ENCODE measurements at places on chromosomes 13 and 19.

GRCh38 chr13:20389696-20390525, 135.7 kb downstream of the CRYL1 start:
- no peak for DNase-seq

- no peak for DNase-seq
These were observed 344.1 kb downstream of the RFC3 start for GRCh38 chr13:34161931-34162543.

DNA sequence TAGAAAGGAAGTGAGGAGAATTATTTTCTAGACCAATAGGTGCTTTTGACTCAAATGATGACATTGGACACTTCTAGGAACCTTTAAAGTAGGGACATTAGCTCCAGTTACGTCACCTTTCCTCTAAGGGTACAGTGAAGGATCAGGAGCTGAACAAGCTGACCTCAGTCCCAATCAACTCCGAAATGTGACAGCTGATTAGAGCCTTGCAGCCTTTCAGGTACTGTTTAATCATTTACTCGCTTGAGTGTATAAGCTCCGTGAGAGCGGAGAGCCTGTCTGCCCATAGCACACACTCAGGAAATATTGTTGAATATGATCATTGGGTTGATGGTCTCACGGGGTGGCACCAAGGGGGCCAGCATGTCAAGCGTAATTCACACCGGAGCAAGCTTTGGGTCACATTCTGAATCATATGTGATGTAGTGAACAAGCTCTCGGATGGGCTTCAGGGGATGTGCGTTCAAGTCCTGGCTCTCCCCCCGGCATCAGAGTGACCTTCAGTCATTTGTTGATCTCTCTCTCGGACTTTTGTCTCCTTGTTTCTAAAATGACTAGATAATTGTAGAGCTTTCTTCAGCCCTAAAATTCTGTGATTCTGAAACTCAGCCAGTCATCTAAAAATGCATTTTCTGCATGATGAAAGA, 141.9 kb downstream of the ZIC5 start:
- DNase-seq: no peak

DNA sequence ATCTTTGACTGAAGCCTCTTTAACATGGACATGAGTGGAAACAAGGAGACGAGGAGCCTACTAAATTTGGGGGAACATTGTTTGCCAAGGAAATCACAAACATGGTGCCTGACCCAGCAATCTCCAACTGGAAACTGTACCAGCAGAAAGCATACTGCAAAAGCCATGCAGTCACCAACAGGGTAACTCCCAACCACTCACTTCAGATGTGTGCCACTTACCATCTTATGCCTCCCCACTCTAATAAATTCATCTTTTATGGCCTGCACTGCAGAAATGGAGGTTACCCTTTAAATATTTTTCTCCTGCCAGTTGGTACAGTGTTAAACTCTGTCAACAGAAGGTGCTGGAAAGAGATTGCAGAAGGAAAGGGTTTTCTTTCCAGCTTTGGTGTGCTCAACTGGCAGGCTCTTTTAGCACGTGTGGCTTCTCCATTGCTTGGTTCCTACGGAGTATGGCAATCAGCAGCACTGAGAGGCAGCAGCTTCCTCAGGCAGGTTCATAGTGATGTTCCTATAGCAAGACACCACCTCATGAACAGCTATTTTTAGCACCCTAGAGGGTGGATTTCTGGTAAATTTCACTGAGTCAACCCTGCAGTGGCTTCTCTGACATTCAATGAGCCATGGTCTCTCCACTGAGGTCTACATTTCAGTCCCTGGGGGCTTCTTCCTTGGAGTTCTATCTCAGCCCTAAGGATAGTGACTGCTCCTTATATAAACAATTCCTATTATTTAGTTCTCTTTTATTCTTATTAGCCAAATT, 21.4 kb downstream of the MIR17HG start:
- no peak for DNase-seq

GRCh38 chr13:92510416-92510815, 716.2 kb upstream of the GPC6 start:
- DNase-seq: no peak

GRCh38 chr19:16001481-16002312, 52.9 kb downstream of the OR10H4 start:
- peak; percentile 66 for DNase-seq

DNA sequence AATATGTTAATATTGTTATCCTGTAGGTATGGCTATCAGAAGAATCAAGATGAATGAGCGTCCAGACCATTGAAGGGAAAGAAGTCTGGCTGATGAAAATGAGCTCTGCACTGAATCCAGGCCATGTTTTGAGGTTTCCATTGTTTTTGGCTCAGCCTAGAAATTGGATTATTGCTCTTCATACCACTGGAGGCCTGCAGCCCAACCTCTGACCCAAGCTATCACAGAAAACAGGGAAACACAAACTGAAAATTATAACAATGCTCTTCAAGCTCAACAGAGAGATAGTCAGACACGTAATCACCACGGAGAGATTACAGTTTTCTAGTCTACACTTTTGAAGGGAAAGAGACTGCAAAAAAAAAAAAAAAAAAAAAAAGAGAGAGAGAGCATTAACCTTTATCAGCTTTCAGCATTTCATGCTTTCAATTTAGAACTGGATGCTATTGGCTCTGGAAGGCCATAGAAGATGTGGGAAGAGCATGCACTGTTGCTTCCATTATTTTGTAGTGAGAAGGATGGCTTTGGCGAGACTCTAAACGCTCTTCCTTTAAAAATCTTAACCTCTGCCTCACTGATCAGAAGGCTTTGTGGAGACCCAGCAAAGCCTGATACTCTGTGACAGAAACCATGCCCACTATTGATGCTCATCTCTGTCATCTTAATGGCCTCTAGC, 10.8 kb downstream of the EDNRB start:
- no peak for DNase-seq

DNA sequence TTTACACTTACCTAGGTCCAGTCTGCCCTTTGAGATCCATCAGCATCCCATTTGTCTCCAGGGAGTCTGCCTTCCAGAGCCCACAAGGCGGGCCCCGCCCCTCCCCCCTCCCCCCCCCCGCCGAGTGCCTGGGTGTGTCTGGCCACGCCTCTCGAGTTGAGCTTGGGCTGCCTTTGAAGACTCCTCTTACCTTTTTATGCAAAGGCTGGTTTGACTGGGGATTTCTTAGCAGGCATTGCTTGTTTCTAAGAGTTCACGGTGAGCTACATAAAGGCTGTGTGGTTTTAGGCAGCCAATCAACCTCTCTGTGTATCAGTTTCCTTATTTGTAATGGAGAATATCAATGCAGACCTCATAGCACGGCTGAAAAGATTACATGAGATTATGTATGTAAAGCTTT, 11.3 kb downstream of the GPR12 start:
- DNase-seq: no peak

GRCh38 chr19:31781542-31781941, 432.3 kb upstream of the TSHZ3 start:
- DNase-seq: no peak

GRCh38 chr13:40119852-40120251, 464.4 kb downstream of the COG6 start:
- DNase-seq: no peak

GRCh38 chr19:1250437-1251260, 2.3 kb downstream of the MIDN start:
- peak; percentile 74 for DNase-seq

DNA sequence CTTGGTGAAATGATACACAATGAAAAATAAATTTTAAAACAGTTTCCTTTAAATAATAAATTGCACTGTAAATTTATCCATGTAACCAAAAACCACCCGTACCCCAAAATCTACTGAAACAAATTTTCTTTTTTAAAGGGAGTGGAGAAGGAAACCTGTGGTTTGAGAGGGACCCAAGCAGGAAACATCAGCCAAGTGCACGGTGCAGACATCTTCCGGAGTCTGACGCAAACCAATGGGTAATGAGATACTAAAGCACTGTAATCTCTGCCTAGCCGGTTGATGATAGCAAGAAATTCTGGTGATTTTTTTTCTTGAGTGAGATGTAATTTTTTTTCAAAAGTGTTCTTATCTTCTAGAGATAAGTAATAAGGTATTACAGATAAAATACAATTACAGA, 115.4 kb downstream of the ABCC4 start:
- DNase-seq: peak; percentile 71

- no peak for DNase-seq
These were observed 25.6 kb downstream of the IPO5 start for GRCh38 chr13:97979051-97979450.

DNA sequence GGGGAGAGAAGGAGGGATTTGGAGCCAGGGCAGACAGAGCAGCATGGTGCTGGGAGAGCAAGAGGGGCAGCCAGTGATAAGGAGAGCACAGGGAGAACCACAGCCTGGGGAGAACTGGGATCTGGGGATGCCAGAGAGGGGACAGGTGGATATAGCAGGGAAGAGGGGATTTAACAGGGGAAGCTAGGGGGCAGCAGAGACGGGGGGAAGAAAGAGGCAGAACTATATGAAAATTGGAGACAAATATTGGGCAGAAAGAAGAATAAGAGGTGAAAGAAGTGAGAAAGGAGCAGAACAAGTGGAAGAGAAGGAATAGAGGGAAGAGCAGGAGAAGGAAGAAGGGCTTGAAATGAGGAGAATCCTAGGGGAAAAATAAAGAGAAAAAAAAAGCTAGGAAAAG, 6.5 kb upstream of the ZNF528 start:
- no peak for DNase-seq

GRCh38 chr19:15506074-15506571, 2.2 kb upstream of the CYP4F22 start:
- DNase-seq: no peak

DNA sequence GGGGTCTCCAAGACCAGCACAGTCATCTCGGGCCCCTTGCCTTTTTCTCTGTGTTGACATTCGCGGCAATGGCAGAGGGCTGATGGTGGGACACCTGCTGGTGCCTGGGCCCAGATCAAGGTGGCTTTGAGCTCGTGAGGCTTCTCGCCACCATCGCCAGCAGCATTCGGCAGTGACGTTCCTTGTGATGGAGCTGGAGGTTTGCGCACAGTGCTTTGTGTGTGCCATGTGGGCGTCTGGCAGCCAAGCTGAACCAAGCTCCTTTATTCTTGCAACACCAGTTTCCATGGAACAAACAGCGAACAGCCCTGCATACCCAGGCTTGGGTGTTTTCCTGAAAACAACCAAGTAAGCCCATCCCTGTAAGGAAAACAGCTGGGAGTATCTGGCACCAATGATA, 9.1 kb upstream of the TMEM255B start:
- DNase-seq: no peak

GRCh38 chr19:43956827-43957226, 5.8 kb downstream of the ZNF221 start:
- no peak for DNase-seq

DNA sequence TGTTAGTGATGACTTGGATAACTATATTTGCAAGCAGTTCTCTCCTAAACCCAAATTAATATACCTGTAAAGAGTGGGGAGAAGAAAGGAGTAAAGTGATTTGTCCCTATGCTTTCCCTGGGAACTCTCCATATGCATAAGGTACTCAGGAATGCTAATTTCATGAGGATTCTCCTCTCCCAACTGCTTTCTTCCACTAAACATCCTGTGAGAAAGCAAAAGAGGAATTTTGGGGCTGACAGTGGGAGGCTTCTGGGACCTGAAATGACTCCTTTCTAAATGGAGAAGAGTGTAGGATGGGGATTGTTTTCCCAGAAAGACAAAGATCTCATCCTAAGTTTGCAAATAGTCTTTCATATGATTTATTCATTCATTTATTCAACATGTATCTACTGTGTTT, 250.5 kb downstream of the TDRD3 start:
- no peak for DNase-seq

DNA sequence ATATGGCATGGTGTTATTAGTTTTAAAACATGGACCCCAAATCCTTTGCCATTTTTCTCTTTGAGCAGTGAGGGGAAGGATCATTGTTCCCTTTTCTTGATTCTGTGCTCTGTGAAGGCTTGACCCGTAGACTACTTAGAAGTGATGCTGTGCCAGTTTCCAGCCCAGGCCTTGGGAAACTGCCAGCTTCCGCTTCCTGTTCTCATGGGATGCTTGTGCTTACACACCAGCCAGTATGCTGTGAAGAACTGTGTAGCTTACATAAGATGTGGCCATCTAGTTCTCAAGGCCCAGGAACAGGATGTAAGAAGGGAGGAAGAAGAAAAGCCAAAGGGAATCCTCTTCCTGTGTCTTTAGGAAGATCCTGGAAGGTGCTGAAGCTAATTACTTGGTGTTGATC, 180.9 kb downstream of the PCCA start:
- DNase-seq: no peak

DNA sequence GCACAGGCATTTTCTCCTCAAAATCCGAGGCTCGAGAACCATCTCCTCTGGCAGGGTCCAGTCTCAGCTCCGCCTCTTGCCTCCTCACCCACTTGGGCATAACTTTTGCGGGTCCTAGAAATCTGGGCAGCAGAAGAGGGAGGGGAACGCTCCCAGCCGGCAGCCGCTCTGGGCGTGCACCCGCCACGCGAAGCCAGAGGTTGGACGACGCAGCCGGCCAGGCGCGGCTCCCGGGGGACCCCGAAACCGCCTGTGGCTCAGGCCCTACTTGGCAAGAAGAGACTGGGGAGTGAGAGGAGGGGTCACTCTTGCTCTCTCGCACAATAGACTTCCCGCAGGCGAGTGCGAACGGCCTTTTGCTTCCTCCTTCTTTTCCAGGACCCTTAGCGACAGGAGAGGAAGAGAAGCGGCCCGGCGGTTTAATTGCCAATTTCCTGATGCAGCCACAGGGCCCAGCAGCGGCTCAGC, 6.0 kb upstream of the SOX1 start:
- no peak for DNase-seq

DNA sequence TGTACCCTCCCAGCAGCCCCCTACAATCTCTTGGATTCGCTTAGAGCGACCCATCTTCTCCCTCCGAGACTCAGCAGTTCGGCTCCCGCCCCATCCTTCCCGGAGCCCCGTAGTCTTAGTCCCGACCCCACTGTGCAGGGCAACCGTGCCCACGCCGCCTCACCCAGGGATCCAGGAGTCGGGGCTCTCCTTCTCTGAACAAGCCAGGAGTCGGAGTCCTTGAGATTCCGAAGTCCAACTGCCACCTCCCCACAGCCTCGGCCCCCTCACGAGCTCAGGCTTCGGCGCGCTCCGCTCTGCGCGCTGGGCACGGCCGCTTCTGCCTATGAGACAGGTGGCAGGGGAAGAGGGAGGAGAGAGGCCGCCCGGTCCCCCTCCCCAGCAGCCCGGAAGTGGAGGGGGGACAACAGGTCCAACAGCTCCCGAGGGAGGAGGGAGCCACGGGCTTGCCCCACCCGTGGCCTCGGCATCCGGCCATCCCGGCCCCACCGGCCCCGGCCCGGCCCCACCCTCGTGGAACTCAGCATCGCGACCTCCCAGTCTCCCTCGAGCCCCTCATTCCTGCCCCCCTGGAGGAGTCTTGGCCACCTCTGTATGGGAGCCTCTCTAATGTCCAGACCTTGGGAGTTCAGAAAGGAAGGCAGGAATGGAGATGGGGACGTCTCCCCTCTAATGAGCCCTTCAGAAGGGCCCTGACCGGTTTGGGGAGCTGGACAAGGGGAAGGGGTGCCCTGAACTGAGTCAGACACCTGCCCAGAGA, at the start of gene PHLDB3:
Gene PHLDB3, minus strand, starts transcription at position 321 of the 760 bp plus-strand sequence. CDS start 628 bp downstream, outside the sequence.
- DNase-seq: peak; percentile 68
